Activated T-helper 9 cell treated with anti-CD3 and anti-CD28 coated beads, Interleukin-2, amount 50 U/mL, for 16 hours (primary cell): ENCODE measurements at places on chromosomes 16 and 17.

DNA sequence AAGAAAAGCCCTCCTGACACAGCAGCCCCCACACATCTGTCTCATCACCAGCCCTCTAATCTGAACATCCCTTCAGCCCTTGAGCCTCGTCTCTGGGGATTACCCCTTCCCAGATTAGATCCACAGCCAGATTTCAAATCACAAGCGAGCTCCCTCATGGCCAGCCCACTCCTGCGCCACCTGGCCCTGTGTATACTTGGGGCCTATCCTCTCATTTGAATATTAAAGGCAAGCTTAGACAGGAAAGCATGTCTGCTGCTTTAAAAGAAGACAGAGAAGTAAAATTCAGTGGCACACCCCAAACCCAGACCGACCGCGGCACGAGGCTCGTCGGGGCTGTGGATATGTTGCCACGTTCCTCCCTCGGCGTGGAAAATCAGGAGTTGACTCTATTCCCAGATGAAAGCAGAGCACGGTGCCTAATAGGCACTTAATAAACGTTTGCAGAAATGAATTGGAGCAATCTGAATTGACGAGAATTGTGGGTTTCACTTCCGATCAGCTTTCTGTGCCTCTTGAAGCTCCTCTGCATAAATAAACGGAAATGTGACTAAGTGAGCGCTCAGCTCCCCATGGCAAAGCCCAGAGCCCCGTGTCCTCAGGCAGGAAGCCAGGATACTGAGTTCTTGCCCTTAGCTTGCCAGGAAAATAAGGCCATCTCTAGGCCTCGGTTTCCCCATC, 108.0 kb downstream of the CCDC182 start:
- DNase-seq, result no peak

GRCh38 chr17:3723188-3723555, 531 bp upstream of the HASPIN start:
- no peak for DNase-seq

DNA sequence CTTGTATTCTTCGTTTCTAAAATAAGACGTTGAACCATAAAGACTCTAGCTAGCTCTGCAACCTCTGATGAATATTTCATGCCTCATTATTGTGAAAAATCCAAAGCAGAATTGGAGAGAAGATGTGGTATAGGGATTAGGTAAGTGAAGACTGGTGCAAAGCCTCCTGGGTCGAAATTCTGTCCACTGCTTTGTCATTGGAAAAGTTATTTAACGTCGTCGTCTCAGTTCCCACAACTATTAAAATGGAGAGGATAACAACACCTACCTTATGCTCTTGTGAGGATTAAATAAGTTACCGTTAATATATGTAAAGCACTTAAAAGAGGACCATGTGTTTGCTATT, 1.4 kb upstream of the PRPSAP2 start:
- DNase-seq, result no peak

- no peak for DNase-seq
These were observed 1.4 kb downstream of the MEIOB start for GRCh38 chr16:1870365-1871082.

DNA sequence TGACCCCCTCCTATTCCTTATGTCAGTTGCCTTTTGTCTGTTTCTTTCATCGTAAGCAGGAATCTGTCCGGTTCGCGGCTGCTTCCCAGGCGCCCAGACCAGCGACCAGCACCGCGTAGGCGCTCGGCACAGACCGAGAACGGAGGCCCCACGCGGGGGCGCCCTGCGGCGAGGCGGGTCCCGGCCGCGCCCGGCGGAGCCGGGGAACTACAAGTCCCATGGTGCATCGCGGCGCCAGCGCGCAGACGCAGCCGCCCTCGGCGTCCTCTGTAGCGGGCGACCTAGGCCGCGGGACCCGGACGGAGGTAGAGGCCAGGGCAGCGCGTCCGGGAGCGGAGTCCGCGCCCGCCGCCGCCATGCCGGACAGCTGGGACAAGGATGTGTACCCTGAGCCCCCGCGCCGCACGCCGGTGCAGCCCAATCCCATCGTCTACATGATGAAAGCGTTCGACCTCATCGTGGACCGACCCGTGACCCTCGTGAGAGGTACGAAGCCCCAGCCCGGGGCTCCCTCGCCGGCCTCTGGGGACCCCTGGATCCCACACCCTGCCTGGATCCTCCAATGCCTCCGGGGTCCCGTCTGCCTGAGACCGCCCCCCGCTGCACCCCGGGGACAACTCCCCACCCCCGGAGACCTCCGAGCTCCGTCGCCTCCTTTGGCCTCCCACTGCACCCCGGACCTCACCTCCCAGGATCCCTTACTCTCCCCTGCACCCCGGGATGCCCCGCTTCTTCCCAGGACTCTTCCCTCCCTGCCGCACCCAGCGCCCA, at the start of gene NDUFB10:
Gene NDUFB10, plus strand, starts transcription at position 270 of the 771 bp plus-strand sequence. Its CDS starts 87 bp downstream, at position 357.
- DNase-seq, result peak; percentile 89

DNA sequence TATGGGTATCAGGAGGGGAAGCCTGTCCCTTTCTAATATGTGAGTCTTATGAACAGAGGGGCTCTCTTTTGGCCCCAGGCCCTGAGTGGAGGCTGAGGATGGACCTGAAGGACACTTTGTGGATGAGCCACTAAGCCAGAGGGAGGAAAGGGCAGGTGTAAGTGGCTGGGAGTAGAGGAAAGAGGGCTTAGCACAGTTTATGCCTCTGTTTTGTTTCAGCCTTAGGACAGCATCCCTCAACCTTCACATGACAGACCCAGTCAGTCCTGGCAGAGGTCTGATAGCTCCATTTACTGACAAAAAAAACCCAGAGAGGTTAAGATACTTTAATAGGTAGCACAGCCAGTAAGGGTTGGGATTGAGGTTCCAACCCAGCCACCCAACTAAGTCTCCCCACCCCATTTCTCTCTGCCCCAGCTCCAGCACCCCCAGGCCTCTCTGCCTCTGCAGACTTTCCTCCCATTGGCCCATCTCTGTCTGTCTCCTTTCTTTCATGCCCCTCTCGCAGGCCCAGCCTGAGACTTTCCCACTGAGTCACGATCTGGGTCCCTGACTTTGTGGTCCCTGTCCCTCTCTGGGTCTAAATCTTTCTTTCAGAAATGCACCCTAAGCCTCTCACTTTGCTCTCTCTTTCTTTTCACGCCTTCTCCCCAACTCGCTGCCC, 4.7 kb upstream of the TBX21 start:
- no peak for DNase-seq

DNA sequence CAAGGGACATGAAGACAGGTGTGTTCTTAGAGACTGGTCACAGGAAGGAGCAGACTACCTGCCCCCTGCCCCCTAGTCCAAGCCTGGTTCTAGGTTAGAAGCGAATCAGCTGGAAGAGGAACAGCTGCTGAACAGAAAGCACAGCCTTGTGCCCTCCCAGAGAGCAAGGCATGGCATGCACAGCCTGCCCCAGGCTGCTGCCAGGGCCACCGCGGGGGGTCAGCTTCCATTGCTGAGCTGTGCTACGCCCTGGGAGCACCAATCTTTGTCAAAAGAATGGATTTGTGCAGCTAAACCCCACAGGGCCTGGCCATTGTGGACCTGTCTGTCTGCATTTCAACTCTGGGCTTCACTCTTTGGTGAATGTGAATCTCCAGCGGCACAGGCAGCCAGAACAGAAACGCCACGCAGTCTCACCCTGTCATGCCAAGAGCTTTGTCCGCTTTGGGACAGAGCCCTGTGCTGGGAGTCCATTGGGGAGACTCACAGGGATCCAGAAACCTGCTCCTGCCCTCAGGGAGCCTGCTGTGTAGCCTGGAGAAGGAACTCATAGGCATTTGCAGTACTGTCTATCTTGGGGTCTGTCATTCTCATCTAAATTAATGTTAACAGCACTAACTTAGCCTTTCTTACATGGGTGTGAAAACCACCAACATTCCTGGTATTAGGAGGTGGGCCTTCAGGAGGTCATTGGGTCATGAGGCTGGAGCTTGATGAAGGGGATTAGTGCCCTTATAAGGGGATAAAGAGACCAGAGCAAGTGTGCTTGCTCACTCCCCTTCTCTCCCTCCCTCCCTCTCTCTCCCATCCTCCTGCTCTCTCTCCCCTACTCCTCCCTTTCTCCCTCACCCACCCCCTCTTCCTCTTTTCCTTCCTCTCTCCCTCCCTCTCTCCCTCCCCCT, 25.6 kb upstream of the CDRT4 start:
- DNase-seq, result no peak

DNA sequence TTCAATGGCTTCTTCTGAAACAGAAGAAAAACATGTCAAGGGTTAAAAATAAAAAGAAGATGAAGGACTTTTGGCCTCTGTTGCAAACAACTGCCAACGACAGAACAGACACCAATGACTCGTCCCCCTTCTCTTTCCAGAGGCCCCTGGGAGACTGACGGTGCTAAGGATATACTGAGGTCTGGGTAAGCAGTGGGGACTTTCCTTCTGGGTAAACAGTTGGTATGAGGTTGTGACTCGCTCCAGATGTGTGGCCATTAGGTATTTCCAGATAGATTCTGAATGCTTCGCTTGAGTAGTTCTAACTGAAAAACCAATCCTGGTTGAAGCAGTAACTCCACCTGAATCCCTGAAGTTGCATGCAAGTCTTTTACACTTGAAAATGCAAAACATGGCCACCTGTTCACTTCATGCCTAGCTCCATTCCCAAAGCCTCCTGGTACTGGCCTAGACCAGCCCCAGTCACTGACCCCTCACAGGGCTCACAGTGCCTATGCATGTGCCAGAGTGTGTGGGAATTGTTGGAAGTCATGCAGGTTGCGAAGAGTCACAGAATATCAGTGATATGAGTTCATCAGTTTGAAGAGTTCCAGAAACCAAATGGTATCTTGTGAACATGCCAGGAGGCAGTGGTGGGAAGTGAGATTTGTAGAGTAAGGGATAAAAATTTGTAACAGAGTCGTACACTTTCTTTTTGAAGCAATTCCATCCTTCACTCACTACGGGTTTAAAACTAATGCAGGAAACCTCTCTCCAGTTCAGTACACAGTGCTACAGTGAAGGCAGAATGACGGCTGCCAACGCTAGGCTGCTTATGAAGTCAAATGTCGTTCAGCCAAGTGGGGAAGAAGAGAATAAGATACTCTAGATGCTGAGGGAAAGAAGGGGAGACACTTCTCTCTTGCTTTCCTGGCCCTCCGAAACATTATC, 217.8 kb downstream of the ZFHX3 start:
- no peak for DNase-seq

- DNase-seq, result no peak
These were observed 18.3 kb downstream of the CPNE7 start for GRCh38 chr16:89593841-89594240.

- DNase-seq, result no peak
These were observed 35.0 kb upstream of the ZNF423 start for GRCh38 chr16:49890876-49891275.

GRCh38 chr16:4811242-4811641, 8.8 kb upstream of the ROGDI start:
- DNase-seq, result no peak

DNA sequence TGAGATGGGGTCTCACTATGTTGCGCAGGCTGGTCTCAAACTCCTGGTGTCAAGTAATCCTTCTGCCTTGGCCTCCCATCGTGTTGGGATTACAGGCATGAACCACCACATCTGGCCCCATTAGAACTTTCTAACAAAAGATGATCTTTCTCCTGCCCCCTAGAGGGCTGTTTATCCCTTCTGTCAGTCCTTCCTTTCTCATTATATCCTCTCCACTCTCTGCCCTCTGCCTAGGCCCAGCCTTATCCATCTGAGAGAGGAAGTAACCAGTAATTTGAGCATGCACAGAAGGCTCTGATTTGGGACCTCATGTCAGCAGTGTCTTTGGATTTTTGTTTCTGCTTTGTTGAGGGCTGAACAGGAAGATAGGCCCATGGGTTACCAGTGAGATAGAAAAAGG, 4.4 kb upstream of the DHX40 start:
- DNase-seq, result no peak

DNA sequence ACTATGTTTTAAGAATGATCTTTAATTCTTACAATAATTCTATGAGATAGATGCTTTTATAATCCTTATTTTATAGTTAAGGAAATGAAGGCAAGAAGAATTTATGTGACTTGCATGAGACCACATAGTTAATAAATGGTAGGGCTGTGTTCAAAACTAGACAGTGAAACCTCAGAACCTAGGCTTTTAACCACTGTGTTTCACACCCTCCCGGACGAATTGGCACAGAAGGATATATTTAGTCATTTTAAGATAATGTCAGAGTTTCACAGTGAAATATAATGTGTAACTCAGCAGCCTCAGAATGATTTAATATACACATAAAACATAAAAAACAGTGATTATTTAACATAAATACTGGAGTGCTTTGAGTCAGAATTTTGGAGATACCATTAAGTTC, 57.0 kb downstream of the NSRP1 start:
- no peak for DNase-seq

DNA sequence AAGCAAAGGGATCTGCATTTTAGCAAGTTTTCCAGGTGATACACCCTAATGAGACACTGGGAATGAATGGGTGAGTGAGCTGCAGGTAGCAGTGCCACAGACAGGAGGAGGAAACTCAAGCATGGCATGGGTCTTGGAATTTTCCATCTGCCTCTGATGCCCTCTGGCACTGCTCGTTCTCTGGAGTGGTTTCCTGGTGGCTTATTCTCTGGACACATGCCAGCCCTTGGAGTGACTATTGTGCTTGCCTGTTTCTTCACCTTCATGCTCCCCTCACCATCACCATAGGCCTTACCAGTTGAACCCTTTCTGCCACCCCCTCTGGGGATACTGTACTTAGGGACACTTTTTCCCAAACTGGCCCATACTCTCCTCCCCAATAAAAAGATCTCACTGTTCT, 1.6 kb downstream of the COASY start:
- no peak for DNase-seq

DNA sequence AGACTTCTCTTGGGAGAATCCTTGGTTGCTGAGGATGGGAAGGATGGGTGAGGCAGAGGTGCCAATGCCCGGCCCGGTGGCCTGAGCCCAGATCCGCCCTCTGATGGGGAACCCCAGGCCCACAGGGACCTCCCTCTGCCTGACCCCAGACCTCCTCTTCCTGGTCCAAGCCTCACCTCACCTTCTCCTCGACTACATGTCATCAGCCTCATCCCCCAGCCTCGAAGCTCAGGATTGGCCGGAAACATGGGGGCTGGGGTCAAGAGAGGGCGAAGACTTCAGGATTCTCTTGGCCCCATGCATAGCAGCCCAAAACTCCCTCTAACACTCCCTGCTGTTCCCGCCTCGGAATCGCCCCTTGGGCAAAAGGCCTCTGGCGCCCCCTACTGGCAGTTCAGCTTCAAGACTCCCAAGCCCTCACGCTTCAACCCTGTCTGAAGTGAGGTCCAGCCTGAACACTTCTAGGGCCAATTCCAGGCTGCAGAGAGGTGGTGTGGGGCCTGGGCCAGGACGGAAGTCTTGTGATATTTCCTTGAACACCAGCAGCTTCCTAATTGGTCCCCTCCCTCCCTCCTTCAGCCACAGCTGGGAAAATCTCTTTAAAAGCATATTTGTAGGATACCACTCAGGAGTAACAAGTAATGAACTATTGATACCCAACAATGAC, 47.2 kb downstream of the ARHGAP27 start:
- peak; percentile 85 for DNase-seq

DNA sequence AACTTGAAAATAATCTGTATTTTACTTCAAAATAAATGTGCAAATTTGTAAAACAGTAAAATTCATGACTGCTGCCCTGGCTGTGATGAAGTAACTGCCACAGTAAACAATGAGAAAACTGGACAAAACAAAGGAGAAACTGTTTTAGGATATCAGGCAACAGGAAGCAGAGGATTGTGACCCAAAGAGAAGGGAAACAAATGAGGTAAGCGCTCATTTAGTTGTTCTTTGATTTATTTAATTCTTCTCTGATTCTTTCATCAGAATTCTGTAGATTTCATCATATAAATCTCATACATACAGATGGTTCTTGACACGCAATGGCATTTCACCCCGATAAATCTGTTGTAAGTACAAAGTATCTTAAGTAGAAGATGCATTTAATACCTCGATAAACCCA, 198.1 kb upstream of the AXIN2 start:
- no peak for DNase-seq

- DNase-seq, result no peak
These were observed 47.2 kb downstream of the SCNN1G start for GRCh38 chr16:23229714-23230113.
